ENCODE measurements at places on chromosomes 1 and 21.

DNA sequence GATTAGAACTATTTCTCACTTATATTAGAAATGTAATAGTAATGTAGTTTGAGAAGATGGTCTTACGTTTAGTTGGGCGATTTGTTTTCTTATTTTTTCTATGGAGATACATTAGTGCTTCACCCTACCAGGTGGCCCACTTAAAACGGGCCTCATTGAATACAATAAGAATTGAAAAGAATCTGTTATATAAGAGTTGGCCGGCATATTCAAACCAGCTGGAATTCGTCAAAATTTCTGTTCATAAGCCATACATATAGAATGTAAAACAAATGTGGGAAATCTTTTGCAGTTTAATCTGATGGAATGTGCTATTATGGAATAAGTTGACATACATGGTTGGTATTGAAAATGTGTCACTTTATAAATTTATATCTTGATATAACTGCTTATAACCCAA, 96.4 kb upstream of the C1orf105 start:
- DNase-seq: no peak

GRCh38 chr1:205983925-205984725, 19.1 kb downstream of the RAB7B start:
- peak; percentile 50 for DNase-seq

- DNase-seq: no peak
Measured at GRCh38 chr1:39732730-39733129, 6.0 kb upstream of the PPIE start.

- DNase-seq: no peak
Measured at GRCh38 chr1:10288029-10288615, 77.8 kb downstream of the KIF1B start.

- peak; percentile 77 for DNase-seq
Measured at GRCh38 chr1:101239095-101240040, 2.5 kb downstream of the S1PR1 start.

DNA sequence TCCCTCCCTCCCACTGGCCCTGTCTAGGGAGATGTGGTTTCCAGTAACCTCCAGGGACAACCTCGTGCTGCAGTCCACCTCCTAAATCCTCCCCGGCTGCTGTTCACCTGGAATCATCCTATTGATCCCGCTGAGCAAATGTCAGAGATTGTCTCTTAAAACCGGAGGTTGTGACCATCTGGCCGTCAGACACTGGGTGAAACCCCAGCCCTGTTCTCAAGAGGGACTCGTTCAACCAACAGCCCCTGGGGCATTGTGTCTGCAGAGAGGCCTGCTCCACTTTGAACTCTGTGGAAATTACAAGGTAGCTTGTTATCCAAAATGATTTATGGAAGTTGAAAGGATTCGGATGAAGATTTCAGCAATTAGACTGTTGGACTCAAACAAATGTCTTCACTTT, 498.0 kb downstream of the MATN1 start:
- peak; percentile 8 for DNase-seq

- peak; percentile 80 for DNase-seq
Measured at GRCh38 chr1:22673486-22674409, 20.7 kb downstream of the C1QB start.

- no peak for DNase-seq
Measured at GRCh38 chr1:12015499-12015898, 3.8 kb upstream of the MIIP start.

DNA sequence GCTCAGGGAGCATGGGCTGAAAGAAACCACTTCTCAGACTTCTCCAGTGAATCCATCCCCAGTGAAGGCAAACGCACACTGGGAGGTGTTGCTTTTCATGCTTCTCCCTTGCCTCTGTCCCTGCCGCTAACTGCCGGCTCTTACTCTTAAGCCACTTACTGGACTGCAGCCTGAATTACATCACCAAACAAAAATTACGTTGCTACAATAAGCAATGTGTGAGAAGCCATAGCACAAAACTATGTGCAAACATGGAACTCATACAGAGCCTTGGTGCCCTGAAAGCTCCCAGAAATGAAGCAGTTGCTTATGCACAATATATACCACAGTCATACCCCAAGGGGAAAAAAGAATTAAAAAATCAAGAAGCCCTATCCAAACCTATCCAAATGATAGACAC, 375.2 kb downstream of the KCNH1 start:
- no peak for DNase-seq

DNA sequence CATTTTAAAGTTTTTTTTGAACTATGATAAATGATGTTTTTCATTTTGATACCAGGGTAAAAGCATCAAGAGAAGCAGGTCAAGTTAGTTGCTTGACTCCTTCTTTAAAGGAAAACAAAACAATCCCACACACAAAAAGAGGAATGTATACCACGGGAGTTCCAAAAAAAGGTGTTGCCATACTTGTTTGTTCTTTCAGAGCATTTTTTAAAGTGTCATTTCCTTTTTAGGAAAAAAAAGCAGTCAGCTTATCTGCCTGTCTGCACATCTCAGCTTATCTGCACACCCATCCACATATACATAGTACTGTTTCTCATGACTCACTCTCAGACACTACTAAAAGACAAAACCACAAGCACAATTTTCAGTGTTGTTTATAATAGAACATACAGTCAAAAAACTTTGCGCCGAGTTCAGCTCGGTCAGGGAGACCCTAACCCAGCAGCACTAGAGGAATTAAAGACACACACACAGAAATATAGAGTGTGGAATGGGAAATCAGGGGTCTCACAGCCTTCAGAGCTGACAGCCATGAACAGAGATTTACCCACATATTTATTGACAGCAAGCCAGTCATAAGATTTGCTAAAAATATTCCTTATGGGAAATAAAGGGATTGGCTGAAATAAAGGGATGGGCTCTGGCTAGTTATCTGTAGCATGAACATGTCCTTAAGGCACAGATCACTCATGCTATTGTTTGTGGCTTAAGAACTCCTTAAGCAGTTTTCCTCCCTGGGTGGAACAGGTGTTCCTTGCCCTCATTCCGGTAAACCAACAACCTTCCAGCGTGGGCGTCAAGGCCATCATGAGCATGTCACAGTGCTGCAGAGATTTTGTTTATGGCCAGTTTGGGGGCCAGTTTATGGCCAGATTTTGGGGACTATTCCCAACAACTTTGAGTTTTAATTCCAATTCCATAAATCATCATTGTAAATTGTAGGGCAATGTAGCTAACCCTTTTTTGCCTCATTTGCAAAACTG, 11.4 kb upstream of the MNDA start:
- DNase-seq: no peak

DNA sequence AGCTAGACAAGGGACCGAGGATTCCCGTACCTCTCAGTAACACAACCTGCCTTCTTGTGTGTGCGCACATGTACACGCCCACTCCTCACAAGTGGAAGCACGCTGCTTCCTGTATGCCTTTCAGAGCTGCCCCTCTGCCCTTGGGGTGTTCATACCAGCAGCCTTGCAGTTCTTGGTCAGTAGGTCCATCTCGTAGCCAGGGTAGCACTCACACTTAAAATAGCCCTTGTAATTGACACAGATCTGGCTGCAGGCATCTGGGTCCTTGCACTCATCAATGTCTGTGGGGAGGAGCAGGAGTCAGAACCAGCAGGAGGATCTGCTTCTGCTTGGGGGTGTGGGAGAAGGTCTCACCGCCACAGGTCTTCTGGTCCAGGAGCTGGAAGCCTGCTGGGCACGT, 32.6 kb upstream of the MAGOH start:
- DNase-seq: no peak

GRCh38 chr1:55702064-55702463, 486.9 kb upstream of the USP24 start:
- DNase-seq: no peak

DNA sequence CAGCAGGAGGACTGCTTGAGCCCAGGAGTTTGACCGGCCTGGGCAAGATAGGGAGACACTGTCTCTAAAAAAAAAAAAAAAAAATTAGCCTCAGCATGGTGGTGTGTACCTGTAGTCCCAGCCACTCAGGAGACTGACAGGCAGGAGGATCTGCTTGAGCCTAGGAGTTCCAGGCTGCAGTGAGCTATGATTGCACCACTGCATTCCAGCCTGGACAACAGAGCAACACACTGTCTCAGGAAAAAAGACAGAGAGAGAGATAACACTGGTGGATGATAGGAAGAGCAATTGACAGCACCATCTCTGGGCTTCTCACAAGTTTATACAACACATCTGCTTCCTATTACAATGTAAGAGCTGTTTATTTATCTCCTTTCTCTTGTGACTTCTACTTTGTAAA, 2.4 kb upstream of the RNU11 start:
- DNase-seq: no peak

DNA sequence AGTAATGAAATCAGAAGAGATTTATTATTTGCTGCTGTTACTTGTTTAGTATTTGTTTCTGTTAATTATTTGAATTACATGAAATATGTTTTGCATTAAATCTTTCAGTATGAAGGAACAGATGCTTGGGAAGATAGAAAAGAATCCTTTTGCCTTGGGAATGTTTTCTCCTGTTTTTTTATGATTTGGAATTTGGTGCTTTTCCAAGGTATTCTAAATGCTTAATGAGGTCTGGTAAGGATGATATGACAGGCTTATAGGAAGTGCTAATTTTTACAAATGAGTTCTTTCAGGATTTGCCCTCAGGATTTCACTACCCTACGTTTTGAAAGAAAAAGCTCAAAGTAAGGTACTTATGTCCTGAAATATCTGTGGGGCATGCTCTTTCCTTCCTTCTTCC, 25.6 kb upstream of the ST6GALNAC3 start:
- DNase-seq: no peak

DNA sequence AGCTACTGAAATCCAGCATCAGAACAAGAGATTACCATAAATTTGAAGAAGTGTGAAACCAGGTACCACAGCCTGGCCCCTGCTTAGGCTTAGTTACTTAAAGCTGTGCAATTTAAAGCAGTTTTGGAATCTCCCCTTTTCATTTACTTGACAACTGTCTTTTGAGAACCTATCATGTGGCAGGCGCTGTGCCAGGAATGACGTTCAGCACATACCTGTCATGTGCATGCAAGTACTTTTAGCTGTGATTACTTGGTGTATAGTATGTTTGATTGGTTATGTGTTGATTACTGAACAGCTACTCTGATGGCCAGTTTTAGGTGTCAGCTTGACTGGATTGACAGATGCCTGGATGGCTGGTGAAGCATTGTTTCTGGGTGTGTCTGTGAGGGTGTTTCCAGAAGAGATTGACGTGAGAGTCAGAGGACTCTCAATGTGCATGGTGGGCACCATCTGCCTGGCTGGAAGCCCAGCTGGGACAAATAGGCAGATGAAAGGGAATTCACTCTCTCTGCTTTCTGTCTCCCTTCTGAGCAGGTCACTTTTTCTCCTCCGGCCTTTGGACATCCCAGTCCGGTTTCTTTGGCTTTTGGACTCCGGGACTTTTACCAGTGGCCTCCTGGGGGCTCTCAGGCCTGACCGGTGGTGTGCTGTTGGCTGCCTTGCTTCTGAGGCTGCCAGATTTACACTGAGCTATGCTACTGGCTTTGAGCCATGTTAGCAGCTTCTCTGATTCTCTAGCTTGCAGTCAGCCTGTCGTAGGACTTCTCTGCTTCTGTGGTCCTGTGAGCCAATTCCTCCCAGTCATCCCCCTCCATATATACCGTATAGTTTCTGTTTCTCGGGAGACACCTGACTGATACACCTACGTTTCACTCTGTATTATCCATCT, 178.0 kb downstream of the RYR2 start:
- no peak for DNase-seq

GRCh38 chr1:183023601-183024316, 539 bp downstream of the LAMC1 start:
- DNase-seq: peak; percentile 63

DNA sequence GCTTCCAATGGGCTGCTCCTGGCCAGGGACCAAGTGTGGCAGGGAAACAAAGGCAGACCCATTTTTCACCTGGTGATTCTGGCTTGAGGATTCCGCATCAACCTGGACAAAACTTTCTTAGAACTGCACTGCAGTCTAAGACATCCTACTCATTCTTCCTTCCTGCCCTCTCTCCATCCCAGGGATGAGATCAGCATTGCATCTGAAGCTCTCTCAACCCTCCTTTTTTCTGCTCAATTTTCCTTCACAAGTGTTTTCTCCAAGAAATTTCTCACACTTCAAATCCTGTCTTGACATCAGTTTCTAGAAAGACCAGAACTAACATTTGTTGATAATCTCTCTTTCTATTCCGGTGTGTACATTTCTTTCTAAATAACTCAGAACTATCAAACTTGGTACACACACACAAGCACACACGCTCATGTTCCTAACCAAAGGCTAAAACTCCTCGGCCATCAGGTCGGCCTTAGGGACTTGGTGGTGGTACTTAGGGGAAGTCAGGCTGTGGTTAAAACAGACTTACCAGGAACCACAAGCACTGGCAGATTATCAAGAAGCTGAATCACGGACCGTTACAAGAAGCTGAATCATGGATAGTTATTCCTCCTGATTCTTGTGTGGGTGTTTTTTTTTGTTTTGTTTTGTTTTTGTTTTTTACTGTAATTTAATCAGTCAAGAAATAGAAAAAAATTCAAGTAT, 21.0 kb upstream of the CXADR start:
- DNase-seq: no peak

GRCh38 chr1:54259546-54260140, 59.7 kb downstream of the MRPL37 start:
- DNase-seq: peak; percentile 33

DNA sequence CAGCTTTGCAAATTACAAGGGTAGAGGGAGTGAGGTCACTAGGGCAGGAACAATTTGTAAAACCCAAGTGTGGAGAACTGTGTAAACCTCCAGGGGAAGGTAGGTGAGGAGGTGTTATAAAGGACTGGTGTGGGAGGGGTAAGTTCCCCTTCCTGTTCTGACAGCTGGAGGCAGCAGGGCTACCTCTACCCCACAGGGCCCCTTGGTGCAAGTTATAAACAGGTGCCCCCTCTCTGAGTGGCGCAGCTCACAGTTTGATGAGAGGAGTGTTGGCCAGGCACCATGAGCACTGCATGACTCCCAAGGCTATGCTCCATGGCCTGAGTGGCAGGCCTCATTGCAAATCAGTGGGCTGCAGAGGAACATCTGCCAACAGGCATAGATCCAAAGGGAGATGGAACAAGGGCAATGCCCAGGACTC, 41.0 kb downstream of the MFSD2A start:
- no peak for DNase-seq

- DNase-seq: no peak
Measured at GRCh38 chr1:225890346-225891228, 1.6 kb upstream of the LEFTY1 start.

DNA sequence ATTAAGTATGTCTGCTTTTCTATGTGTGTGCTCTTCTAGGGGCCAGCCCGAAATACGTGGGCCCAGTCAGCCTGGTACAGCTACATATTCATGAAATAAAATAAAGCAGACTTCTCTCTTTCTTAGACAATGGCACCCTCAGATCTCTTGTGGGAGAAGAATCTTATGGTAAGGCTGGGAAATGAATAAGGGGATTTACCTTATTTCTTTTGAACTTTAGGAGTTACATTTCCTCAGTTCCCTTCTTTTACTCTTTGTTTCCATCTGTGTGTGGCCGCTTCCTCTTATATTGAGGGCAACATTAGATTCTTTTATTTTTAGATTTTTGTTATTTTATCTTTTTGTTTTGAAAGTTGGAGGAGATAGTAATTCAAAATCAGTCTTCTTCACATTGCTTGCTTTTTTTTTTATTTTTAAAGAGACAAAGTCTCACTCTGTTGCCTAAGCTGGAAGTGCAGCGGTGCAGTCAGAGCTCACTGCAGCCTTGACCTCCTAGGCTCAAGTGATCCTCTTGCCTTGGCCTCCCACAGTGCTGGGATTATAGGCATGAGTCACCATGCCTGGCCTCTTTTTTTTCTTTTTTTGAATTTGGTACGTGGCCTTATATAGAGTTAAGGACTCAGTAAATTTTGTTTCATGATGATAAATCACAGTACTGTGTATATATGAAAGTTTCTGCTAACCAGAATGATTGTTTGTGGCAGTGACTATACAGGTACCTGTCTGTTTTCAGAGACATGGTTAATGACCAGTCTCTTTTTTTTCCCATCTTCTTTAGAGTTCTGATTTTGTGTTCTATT, 9.1 kb downstream of the LAMC1 start:
- no peak for DNase-seq

Measured in NCI-H2227 treated with DMSO at 0.1 percent for 48 hours (cell line).